ENCODE measurements at places on chromosomes 7 and 10.

DNA sequence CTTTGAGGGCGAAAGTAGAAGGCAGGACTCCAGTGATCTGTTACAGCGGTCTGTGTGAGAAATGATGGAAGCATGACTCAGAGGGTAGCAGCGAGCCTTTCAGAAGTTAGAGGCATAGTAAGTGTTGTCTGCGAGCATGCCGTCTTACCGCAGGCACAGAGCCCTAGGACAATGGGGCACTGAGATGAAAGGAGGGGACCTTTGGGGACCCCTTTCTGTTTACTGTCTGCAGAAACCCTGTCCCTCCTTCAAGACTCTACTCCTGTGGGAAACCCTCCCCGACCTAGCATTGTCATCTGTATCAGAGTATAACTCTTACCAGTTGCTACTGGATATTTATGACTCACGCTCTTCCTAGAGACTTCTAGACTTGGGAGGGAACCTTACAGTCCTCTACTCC lies 87.2 kb upstream of the AGK start:
- no peak for DNase-seq

DNA sequence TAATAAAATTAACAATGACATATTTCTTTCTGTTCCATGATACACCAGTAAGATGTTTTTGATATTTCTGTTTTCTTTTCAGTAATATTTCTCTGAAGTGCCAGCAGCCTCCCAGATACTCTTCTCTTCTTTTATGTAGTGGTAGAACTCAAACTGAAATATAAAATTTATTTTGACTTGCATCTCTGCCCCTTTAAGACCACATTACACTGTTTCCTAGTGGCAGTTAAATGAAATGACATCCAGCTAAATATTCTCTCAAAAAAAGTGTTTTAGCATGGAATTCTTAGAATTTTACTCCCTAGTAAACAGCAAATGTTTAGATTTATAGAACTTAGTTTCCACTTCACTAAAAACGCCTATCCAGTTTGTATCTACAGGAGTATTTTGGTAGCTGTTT lies 237.2 kb upstream of the MTPN start:
- no peak for DNase-seq

DNA sequence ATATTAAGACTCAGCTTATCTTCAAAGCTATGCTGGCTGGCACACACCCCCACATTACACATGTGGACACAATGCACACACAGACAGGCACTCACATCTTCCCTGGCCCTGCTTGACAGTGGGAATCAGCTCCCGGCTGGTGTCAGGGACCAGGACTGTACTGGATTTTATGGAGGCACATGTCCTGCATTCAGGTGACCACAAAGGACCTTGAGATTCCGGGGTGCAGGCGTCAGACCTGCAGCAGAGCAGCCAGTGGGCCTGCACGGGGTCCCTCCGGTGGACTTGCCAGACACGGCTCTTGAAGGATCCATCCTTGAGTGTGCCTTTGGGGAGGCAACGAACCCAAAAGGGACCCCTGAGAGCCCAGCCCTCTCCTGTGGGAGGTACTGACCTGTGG lies 1.9 kb downstream of the CNPY1 start:
- no peak for DNase-seq

GRCh38 chr10:83959328-83959727 lies 180.0 kb upstream of the GHITM start:
- no peak for DNase-seq

DNA sequence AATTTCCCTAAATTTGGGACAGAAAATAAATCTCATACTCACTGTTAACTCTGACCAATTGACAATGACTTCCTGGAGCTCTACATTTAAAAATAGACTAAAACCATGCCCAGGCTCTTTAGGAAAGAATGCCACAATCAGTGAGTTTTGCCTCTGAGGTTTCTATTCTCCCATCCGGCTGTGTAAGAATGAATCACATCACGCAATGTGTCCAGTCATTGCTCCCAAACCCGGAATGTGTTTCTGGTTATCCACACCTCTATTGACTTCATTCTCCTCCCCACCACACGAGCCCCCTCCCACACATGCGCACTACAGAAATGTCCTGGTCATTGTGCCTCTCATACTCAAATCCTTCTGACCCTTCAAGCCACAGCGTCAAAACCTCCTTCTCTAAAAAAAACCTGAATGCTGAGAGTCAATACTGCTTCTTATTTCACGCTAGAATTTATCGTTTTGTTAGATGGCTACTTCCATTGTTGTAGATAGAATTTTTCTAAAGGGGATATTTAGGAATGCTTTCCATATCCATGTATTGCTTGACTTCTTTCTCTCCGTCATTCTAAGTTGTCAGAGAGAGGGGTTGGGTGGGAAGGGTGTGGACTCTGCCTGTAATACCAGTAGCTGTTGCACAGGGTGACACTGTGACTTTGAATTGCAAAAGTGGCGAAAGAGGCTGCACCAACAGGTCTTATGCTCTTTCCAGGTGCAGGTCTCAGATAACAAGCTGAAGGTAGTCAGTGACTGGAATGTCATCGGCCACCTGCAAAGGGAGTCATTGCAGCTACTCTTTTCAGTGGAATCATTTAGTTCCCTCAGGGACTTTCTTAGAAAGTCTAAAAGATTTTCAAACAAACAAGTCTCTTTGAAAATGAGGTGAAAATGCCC lies 356.6 kb downstream of the PAXIP1 start:
- no peak for DNase-seq

DNA sequence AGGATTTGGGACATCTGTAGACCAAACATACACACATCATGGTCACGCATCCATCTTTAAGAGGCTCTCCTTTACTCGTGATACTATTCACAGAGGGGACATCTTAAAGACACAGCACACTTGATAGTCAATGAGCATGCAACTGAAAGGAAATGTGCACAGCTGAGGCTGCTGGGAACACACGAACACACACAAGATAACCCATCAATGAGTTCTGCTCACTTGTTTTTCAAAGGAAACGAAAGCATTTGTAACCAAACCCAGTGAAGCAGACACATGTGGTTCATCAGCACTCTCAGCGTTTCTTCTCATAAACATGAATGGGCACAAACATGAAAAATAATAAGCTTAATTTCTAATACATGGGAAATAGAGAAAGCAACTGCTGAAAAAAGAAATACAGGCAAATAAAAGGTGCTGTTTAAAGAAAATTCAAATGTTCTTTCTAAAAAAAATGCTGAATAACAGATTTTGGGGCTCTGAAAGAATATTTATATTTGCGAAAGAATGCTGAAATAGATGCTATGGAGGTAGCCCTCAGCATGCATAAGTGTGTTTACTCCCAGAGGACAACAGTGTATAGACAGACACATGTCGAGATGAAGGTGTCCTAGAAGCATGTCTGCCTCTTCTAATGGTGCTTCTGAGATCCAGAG lies 59.7 kb upstream of the LAMB4 start:
- DNase-seq, result no peak

DNA sequence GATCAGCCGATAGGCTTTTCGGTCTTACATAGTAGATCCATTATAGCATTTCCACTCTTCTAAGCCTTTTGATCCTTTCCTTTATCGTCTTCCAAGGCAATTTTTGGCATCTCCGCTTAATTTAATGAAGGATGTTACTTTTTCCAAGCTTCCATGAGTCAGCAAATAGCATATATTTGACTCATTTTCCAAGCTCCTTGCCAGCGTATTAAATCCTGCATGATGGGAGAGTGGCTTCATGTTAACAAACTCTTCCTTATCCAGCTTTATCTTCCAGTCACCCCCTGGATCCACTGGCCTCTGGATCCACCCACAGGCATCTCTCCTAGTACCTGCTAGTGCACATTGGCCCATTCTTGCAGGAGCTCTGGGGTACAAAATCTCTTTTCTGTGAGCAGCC lies 13.0 kb downstream of the OR9A2 start:
- DNase-seq, result no peak
